Activated CD4-positive, alpha-beta T cell treated with anti-CD3 and anti-CD28 coated beads for 36 hours (primary cell): ENCODE measurements at places on chromosomes 2 and 18.

DNA sequence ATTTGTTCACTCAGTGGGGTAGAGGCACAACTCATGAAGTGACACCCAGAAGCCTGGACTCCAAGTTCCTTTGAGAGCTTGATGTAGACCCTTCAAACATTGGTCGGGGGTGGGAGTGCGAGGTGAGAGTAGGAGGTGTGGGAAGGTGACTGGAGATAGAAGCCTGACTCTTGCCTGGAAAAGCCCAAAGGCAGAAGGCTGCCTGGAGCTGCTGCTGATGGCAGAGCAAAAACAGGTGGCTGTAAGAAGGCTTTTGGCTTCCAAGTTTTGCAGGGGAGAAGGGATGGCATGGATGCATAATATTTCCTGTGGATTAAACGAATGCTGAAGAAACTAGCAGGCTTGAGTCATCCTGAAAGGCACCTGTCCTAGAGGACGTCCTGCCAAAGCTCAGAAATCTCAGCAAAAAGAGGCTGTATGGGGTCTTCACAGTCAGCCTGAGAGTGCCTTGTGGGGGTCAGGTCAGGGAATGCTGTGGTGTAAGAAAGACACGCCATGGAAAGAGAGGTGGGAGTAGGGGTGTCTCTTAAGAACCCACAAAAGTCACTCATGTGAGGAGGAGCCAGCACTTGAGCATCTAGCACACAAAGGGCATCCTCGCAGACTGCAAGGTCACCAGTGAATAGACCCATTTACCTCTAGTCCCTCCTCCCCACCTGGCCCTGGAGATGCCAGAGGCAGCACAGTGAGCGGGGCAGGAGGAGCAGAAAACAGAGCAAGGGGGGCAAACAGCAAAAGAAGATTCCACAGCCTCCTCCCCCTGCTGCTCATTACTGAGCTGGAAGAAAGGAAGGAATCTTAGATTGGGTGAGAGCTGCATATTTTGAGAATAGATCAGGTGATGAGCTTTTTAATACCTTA lies 37.5 kb downstream of the FASTKD2 start:
- no peak for DNase-seq

DNA sequence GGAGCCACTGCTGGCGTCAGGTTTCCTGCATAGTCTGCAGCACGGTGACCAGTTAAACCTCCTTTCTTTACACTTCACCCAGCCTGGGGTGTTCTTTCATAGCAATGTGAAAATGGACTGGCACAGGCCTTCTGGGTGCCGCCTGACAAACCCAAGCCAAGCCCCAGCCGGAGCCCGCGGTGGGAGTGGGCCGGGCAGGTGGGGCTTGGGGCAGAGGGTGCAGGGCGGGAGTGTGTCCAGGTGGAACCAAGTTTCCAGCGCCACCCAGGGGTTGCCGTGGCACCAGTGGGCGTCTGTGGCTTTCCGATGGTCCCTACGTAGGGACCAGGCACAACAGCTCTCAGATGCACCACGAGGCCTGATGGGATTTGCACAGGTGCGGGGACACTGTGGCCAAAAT lies 75.8 kb downstream of the RTP5 start:
- DNase-seq = no peak

GRCh38 chr18:62186499-62186773 lies 420 bp downstream of the PIGN start:
- no peak for DNase-seq

DNA sequence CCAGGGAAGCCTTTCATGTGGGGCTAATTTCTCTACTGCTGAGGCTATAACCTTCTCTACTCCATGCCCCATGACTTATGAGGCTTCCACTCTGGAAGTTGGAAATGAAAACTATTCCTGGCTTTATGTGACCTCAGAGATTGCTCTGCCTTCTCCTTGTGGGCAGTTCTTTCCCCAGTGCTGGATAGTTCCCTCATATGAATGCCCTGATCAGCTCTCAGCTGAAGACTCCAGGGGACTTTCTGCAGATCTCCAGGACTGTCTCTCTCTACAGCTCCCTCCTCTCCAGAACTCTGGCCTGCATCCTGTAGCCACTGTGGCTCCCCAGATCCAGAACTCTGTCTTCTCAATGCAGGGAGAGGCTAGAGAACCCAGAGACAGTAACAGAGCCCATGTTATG lies 235.1 kb downstream of the SEPTIN10 start:
- DNase-seq = no peak

GRCh38 chr2:65579506-65580235 lies 147.3 kb upstream of the SPRED2 start:
- DNase-seq = no peak
